Activated CD8-positive, alpha-beta T cell treated with anti-CD3 and anti-CD28 coated beads for 36 hours (primary cell): ENCODE measurements at places on chromosomes 2 and 18. TPM values are rescaled to one million over a fixed set of nuclear protein-coding genes. Genes with fewer than 3 reads are reported as not detected.

- no peak for DNase-seq
- peak overlapping the region; percentile 28 for H3K4me3 ChIP-seq
- H3K4me1 ChIP-seq: peaks cover 46% of the 10 kb centered on the region
- H3K27me3 ChIP-seq: no peaks in the 10 kb centered on the region
- no peaks in the 10 kb centered on the region for H3K36me3 ChIP-seq
These were observed 194.5 kb downstream of the IKZF2 start for GRCh38 chr2:212956665-212957607.

DNA sequence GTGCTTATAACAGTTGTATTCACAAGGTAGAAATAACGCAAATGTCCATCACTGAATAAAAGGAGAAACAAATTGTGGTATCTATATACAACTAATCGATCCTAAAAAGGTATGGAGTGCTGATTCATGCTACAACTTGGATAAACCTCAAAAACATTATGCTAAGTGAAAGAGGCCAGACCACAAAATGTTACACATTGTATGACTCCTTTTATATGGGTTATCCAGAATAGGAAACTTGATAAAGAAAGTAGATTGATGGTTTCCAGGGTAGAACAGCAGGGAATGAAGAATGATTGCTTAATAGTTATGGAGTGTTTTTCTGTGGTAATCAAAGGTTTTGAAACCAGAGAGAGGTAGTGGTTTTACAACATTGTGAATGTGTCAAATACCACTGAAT, 432.2 kb upstream of the TRIB2 start:
- H3K27ac ChIP-seq: no peak overlapping the region
- H3K27me3 ChIP-seq: peaks cover 6% of the 10 kb centered on the region
- DNase-seq: no peak
- H3K4me3 ChIP-seq: no peak overlapping the region
- H3K4me1 ChIP-seq: peaks cover 22% of the 10 kb centered on the region

DNA sequence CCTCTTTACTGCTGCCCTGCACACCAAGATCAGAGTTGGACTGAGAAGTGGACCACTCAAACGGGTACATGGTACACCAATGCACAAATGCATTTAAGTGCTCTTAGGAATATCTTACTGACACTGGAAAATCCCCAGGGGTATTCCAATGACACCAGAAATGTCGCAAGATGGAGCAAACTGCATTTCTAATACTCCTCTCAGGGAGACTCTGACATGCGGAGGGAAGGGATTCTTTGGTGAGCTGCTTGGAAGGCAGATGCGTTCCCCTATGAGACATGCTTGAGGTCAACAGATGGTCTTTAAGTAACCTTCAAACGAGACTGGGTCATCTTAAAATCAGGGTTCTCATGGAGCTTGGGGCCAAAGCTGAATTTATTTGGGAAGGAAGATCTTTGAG, 521.8 kb upstream of the TCF4 start:
- peaks cover 5% of the 10 kb centered on the region for H3K27me3 ChIP-seq
- no peak for DNase-seq
- H3K4me3 ChIP-seq: no peak overlapping the region

GRCh38 chr2:143205106-143205764, 76.0 kb downstream of the ARHGAP15 start:
- H3K4me1 ChIP-seq: peaks cover 50% of the 10 kb centered on the region
- no peak for DNase-seq
- H3K27ac ChIP-seq: peak overlapping the region; percentile 64

DNA sequence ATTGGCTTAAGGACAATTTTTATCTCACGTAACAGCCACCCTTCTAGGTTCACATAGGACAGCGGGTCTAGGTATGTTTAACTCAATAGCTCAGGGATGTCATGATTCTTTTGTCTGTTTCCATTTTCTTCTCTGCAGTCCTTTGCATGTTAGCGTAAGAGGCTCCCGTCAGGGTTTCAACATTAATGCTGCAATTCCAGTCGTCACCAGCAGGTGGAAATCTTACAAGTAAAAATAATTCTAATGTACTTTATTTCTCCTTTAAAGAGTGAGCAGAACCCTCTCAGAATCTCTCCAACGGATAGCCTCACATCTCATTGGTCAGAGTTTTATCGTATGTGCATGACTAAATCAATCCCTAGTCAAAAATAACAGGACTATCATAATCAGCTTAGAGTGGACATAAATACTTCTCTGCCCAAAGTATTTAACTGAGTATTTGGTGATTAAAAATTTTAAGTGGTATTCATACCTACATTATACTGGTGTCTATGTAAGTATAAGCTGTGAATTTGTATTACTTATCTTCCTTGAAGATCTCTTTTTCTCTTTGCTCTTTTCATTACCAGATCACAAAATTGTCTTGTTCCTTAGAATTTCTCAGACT, 487.2 kb upstream of the GCFC2 start:
- no peaks in the 10 kb centered on the region for H3K4me1 ChIP-seq
- H3K27me3 ChIP-seq: no peaks in the 10 kb centered on the region
- H3K4me3 ChIP-seq: no peak overlapping the region
- no peak overlapping the region for H3K27ac ChIP-seq
- peak; percentile 69 for DNase-seq

DNA sequence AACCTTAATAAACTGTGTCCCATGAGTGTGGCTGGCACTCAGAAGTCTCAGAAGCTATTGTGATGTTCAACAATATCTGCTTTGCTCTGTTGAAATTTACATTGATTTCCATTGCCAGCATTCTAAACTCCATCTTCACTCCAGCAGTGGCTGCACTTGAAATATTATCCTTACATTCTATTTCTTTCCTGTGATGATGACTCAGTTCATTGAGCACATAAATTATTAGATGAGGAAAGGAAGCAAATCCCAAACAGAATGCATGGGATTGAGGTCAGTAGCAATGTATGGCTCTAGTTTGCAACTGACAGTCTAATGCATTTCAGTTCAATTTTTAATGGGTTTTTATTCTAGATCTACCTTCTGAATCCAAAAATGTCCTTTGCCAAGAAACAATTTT, 92.4 kb upstream of the TTN start:
- H3K4me1 ChIP-seq: no peaks in the 10 kb centered on the region
- DNase-seq: no peak
- no peak overlapping the region for H3K27ac ChIP-seq
- H3K4me3 ChIP-seq: no peak overlapping the region

DNA sequence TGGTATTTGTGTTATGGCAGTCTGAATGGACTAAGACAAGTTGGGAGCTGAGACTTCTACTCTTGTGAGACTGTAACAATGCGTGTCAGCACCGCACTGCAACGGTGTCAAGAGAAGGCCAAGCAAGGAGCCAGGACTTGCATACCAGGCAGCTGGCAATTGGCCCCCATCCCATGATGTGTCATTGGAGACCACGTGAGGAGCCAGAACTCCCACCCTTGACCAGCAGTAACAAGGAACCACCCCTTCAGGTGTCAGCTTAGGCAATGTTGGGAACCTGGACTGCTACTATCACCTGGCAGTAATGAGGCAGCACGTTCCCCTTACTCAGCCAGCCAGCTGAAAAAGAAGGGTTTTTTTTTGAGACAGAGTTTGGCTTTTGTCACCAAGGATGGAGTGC, 32.7 kb upstream of the AGFG1 start:
- no peak overlapping the region for H3K27ac ChIP-seq
- H3K4me3 ChIP-seq: no peak overlapping the region
- DNase-seq: no peak
- peaks cover 2% of the 10 kb centered on the region for H3K4me1 ChIP-seq

SLC1A4 gene
- 14.9 TPM for total RNA-seq
